Neural crest cell (in vitro differentiated cells): ENCODE measurements at places on chromosomes 13 and 19. TPM values are rescaled to one million over a fixed set of nuclear protein-coding genes. Genes with fewer than 3 reads are reported as not detected.

The GAPDHS gene
- total RNA-seq, result not detected in 2 replicates

The SLC7A9 gene
- total RNA-seq, result 0.49 and 0.50 TPM in 2 replicates

The KCNJ14 gene
- total RNA-seq, result 1.5 and 2.0 TPM in 2 replicates

The FAM83E gene
- total RNA-seq, result 5.9 and 6.1 TPM in 2 replicates

The EBI3 gene
- not detected in 2 replicates for total RNA-seq

The SLITRK5 gene
- total RNA-seq, result 5.3 and 5.4 TPM in 2 replicates

The TUBB4A gene
- 27.7 and 39.9 TPM in 2 replicates for total RNA-seq

The MED4 gene
- 58.9 and 63.8 TPM in 2 replicates for total RNA-seq

The CEBPA gene
- total RNA-seq, result 1.5 and 1.7 TPM in 2 replicates

The PSMC4 gene
- total RNA-seq, result 114 and 118 TPM in 2 replicates

- no peak for DNase-seq
Measured at GRCh38 chr13:95247852-95248251, 53.4 kb downstream of the ABCC4 start.

DNA sequence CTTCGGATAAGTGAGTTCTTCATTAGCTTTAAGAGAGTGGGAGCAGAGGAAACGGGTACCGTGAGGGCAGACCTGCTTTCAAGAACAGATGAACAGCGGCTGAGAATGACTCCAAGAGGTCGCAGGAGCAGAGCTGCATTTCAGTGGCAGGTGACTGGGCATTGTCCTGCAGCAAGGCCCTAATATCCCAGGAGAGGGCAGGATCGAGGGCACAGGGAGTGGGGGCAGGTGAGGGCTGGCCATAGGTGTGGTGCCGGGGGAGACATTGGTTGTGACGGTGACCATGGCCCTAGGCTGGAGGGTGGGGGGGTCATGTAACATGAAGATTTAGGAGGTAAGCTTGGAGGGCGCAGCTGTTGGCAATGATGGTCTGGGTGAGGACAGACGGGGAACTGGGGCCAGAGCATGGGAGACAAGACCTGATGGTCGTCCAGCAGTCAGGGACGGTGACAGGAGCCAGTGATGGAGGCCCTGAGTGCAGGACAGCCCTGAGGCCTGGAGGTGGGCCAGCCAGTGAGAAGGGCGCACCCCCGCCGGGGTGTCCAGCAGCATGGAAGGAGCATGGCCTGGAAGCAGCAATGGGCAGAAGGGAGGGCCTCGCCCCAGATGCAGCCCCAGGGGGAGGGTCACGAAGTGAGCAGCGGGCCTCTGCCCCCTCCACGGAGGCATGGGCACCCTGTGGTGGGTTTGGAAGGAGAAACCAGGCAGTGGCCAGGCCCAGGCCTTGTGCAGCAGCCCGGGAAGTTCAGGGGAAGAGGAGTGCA, 29.2 kb upstream of the LAMP1 start:
- no peak for DNase-seq

DNA sequence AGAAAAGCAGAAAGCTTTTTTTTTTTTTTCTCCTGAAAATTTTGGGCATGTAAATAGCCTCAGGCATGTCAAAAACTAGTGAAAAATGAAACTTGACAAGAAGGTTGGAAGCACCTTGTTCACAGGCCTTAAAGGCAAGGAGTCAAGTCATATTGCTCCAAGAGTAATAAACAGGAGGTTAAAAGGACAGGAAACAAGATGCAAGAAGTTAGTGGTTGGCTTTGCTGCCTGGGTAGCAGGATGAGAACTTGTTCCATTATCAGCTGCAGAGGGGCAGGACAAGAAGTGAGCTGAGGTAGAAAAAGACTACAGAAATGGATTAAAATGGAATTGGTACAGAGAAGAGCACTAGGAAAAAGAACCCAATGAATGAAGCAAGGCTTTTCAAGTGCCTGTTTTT, 242.6 kb downstream of the DCT start:
- no peak for DNase-seq

DNA sequence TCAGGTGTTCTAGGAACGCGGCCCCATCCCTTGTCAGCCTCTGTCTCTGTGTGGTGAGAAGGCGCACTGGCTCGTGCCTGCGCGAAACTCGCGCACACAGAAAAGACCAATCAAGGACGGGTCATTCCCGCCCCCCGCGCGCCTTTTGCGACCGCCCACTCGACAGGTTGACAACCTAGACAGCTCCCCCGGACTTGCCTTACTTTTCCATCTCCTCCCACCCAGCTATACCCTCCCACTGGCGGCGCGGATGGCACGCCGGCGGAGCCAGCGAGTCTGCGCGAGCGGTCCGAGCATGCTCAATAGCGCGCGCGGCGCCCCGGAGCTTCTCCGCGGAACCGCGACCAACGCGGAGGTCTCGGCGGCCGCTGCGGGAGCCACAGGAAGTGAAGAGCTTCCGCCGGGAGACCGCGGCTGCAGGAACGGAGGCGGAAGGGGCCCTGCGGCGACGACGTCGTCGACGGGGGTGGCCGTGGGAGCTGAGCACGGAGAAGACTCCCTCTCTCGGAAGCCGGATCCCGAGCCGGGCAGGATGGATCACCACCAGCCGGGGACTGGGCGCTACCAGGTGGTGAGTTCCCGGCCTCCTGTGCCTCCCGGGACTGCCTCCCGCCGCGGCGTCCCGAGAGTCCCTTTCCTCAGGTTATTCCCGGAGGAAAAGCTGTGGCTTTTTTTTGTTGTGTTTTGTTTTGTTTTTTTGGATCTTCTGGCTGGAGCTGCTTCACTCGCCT, at the start of gene NDFIP2:
Gene NDFIP2, plus strand, starts transcription at position 202 of the 731 bp plus-strand sequence. Its CDS starts 49 bp downstream, at position 251.
- DNase-seq, result peak; percentile 82

DNA sequence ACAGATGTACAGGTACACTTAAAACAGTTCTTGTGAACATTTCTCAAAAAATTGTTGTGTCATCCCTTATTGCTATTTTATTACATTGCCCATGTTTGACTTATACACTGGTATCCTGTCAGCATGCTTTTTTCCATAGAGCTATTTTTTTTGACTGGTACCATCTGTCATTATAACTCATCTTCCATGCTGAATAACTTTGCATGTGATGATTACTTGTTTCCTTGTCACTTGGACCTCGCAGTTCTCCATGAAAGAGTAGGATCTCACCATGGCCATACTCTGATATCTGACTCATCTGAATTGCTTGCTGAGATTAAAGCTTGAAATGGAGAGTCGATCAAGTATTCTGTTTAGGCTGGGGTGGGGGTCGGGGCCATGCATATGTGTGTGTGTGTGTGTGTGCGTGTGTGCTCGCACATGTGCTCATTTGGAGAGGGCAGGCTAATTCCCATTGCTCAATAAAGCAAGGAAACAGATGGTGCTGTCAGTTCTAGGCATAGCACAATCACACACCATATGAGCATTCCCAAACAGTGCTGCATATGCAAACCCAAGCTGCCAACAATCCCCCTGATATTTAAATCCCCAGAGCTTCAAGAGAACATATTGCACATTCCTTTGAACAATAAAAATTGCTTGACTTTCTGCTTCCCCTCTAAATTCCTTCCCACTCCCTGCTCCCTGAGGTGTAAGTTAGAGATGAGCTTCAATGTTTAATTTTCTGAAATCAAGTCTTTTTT, 62.9 kb downstream of the NHLRC3 start:
- no peak for DNase-seq

DNA sequence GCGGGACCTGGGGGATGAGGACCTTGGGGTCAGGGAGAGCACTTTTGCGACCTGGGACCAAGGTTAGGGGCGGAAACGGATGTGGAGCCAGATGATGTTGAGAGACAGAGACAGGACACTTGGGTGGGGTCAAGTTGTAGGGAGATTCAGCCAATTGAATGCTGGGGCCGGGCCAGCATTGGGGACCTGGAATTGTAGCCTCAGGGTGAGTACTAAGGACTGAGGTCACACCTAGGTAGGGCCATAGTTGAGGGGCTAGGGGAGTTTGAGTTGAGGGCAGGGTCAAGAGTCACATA, 1.2 kb downstream of the ALKBH7 start:
- DNase-seq, result no peak

GRCh38 chr19:58475714-58476497, at the start of gene ZNF446:
ZNF446 (plus strand) TSS chr19:58476352; CDS start chr19:58477219, 867 bp downstream.
- DNase-seq, result peak; percentile 92

DNA sequence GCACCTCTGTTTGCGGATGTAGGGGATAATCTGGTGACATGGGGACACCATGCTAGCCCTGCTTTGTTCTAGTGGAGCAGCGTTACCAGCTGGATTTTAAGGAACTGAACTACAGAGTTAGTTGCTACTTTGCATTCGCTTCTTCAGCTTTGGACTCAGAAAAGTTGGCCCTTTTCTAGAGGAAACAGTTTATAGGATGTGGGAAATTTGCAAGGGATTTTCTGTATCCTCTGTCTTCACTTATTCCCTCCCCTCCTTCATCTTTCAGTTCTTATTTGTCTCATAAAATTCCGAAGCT, 2.1 kb downstream of the GATAD2A start:
- no peak for DNase-seq

DNA sequence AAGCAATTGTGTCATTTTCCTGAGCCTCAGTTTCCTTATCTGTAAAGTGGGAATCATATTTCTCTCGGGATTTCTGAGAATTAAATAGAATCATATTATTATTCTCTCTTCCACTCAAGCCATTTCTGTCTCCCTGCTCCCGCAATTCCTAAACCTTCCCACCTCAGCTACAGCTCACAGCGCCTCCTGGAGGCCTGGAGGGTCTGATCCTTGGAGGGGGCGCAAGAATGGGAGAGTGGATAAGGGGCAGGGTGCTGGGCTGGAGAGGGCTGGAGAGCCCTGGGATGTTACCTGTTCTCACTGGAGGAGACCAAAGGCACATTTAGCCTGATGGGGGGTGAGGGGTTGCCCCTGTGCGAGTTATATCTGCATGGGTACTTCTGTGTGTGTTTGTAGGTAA, 31.1 kb upstream of the CYP2S1 start:
- DNase-seq, result no peak

DNA sequence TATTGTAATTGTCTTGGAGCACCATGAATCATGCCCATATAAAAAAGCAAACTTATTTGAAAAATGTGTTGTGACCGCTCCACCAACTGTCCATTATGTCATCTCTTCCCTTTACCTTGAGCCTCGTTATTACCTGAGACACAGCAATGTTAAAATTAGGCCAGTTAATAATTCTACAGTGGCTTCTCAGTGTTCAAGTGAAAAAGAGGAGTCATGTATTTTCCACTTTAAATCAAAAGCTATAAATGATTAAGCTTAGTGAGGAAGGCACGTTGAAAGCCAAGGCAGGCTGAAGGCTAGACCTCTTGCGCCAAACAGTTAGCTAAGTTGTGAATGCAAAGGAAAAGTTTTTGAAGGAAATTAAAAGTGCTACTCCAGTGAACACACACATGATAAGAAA, 210.5 kb downstream of the GPC6 start:
- no peak for DNase-seq

DNA sequence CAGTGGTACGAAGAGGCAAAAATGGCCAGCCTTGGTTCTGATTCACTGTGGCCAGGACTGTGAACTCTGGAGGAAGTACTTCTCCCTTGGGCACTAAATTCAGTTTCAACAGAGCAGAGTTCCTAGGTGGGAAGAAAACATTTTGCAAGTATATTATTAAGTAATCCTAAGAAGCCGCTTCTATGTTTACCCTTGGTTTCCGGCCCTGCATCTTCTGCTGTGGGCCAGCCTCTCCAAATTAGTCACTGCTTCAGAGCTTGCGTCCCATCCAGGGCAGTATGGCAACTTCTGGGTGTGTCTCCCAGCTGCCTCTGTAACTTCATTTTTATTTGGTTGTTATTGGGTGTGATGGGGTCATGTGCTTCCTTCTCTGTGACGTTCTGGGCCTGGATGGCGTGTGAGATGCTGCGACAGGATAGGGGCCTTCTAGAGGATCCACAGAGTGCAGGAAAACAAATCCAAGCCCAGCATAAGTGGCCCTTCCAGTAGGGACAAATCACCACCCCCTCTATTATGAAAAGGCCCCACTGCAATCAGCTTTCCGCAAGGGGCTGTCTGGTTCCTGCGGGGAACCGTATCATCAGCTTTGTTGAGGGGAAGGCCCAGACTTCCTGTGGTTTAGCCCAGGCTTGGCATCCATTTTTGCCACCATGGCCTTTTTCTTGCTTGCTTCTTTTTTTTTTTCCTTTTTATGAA, 55.1 kb upstream of the C1QTNF9 start:
- DNase-seq, result no peak

GRCh38 chr19:56170261-56170660, 5.5 kb upstream of the GALP start:
- no peak for DNase-seq

- peak; percentile 72 for DNase-seq
Measured at GRCh38 chr19:47047763-47048405, 540 bp downstream of the TMEM160 start.

GRCh38 chr13:90968166-90968904, 379.2 kb upstream of the MIR17HG start:
- DNase-seq, result peak; percentile 20

- no peak for DNase-seq
Measured at GRCh38 chr13:44312834-44313551, 60.6 kb upstream of the SERP2 start.

DNA sequence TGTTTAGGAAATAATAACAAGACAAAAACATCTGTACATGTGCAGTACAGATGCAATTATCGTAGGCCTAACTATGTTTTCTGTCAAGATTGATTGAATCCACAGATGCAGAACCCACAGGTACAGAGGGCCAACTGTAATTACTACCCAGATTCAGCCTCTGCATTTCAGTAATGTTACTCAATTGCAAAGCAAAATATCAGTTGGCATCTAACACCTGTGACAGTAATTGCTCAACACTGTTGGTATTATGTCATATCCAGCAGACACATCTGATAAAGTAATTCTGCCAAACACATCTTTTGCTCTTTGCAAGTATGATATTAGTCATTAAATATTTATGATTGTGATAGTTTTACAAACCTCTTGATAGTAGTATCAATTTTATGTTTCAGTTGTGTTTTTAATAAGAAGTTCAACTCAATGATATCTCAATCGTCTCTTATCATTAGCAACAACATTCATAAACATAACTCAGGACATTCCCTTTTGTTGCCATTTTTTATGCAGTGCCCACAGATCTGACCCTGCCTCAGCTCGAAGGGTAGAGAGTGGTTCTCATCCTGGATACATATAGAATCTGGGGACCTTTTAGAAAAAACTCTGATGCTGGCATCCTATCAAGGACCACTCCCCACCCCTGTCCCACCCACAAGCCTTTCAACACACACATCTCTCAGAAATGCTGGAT, 104.7 kb downstream of the MYCBP2 start:
- no peak for DNase-seq

DNA sequence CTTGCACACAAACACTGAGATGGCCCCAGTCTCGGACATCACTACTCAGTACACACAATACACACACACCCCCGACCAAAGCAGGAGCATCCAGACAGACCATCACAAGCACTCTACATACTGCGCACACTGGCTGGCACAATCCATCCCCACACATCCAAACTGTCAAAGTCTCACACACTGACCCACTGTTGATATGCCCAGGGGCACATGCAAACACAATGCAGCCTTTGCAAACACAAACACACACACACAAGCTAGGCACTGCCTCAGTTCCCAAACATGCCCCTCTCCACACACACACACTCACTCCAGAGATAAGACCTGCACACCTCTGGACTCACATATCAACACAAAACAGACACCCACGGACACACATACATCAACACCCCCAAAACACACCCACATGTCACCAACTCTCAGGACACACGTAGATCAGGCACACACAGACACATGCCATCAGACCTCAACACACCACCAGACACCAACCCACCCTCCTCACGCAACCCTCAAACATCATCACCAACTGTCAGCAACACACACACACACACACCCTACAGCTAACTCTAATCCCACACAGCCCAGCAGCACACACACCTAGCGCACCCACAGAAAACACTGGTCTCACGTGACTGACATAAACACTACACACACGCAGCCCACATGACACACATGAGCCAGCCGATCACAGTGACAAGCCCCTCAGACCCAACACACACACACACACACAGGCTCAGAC, 1.9 kb downstream of the BBC3 start:
- DNase-seq, result no peak

- no peak for DNase-seq
Measured at GRCh38 chr13:47134939-47135489, 238.2 kb upstream of the HTR2A start.
